ENCODE measurements at places on chromosomes 12 and 14. TPM values are rescaled to one million over a fixed set of nuclear protein-coding genes. Genes with fewer than 3 reads are reported as not detected.

Gene ABCB9
- 5.6 TPM for total RNA-seq

Gene IL22
- not detected for total RNA-seq

Gene GRIP1
- total RNA-seq = under 0.01 TPM

Gene ITGA7
- 3.9 TPM for total RNA-seq

Gene FOXN4
- total RNA-seq = not detected

Gene PPP1R3E
- total RNA-seq = 1.3 TPM

Gene CCDC196
- not detected for total RNA-seq

Gene AMHR2
- total RNA-seq = not detected

Gene HOXC10
- total RNA-seq = not detected

Gene TMTC1
- total RNA-seq = 31.9 TPM

Gene TAS2R43
- total RNA-seq = 0.90 TPM

Gene TAS2R9
- not detected for total RNA-seq

Gene RNASE7
- total RNA-seq = not detected

Gene APOF
- total RNA-seq = not detected

- H3K27ac ChIP-seq = no peak overlapping the region
- no peaks in the 10 kb centered on the region for H3K36me3 ChIP-seq
- H3K4me1 ChIP-seq = no peaks in the 10 kb centered on the region
These were observed 28.8 kb downstream of the PAX9 start for GRCh38 chr14:36690311-36691040.

- no peaks in the 10 kb centered on the region for H3K4me1 ChIP-seq
- no peaks in the 10 kb centered on the region for H3K27me3 ChIP-seq
- no peak overlapping the region for H3K4me3 ChIP-seq
- H3K27ac ChIP-seq = no peak overlapping the region
- DNase-seq = no peak
These were observed 101.9 kb downstream of the NPAS3 start for GRCh38 chr14:33040372-33041140.

GRCh38 chr14:87306409-87307168 is 686.4 kb downstream of the GALC start:
- no peak for DNase-seq
- H3K27ac ChIP-seq = no peak overlapping the region
- H3K4me1 ChIP-seq = no peaks in the 10 kb centered on the region
- H3K4me3 ChIP-seq = no peak overlapping the region
- H3K27me3 ChIP-seq = no peaks in the 10 kb centered on the region
- no peaks in the 10 kb centered on the region for H3K36me3 ChIP-seq

DNA sequence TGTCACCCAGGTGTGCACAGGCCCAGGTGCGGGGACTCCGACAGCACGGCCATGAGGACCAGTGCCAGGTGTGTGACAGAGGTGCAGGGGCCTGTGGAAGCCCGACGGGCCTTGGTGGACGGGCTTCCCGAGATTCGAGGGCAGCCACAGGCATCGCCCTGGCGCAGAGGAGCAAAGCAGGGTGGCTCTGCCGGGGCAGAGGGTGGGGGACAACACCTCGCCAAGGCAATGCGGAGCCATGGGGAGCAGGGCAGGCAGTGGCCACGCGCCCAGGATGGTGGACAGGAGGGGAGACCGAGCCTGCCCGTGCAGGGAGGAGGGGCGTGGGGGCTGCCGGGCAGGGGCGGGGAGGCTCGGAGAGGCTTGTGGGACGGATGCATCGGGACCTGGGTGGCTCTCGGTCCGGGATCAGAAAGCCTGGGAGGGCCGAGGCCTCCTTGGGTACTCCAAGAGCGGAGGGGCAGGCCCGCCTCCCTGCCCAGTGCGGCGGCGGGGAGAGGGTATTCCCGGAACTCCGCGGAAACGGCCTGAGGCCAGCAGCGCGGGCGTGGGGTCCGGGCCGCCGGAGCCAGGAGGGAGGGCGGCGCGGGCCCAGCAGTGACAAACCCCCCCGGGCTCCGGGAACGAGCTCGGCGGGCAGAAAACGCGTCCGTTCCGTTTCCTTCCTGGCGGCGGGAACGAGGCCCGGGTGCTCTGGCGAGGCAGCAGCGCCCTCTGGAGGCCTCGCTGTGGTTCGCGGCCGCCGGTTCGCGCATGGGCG is 1.6 kb downstream of the TMEM121 start:
- H3K4me1 ChIP-seq = peaks cover 9% of the 10 kb centered on the region
- DNase-seq = peak; percentile 62
- H3K36me3 ChIP-seq = no peaks in the 10 kb centered on the region
- H3K4me3 ChIP-seq = peak overlapping the region; percentile 47
- H3K27me3 ChIP-seq = no peaks in the 10 kb centered on the region

- no peaks in the 10 kb centered on the region for H3K4me1 ChIP-seq
- no peak overlapping the region for H3K27ac ChIP-seq
- no peaks in the 10 kb centered on the region for H3K36me3 ChIP-seq
- no peaks in the 10 kb centered on the region for H3K27me3 ChIP-seq
- no peak for DNase-seq
These were observed 414.9 kb downstream of the APAF1 start for GRCh38 chr12:99059824-99060511.

DNA sequence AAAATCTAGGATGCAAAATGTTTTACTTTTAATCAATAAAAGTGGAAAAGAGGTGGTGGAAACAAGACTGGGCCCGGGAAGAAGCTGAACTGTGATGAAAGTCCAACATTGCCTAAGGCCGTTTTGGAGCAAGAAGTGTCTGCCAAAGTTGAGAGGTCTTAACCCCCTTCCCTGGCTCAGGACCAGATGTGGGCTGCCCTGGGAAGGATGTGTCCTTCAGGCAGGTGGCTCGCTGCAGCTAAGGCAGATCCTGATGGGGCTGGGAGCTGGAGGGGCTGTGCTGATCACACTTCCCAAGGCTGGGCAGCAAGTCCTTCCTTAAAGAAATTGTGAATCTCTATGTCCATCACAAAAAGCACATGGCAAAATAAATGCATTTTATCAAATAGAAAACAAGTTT is 581.6 kb downstream of the GALC start:
- no peak overlapping the region for H3K4me3 ChIP-seq
- H3K4me1 ChIP-seq = no peaks in the 10 kb centered on the region
- no peaks in the 10 kb centered on the region for H3K27me3 ChIP-seq
- no peaks in the 10 kb centered on the region for H3K36me3 ChIP-seq
- DNase-seq = no peak
- H3K27ac ChIP-seq = no peak overlapping the region

DNA sequence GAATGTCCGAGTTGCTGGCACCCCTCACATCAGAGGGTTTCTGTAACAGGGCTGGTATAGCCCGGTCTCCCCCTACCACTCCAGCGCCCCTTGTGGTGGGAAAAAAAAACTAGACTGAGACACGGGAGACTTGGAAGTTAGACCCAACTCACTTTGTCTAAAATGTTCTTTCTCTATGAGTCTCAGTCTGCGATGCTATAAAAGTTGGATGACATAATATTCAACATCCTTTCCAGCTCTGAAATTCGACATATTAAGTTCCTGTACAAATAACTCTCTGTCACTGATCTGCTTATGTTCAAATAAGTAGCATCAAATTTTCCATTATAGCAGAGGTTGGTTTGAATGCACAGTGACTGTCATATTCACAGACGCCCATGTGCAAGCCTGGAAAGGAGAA is 25.7 kb upstream of the TC2N start:
- H3K4me1 ChIP-seq = peaks cover 6% of the 10 kb centered on the region
- peaks cover 41% of the 10 kb centered on the region for H3K36me3 ChIP-seq
- no peak for DNase-seq
- no peaks in the 10 kb centered on the region for H3K27me3 ChIP-seq
- H3K27ac ChIP-seq = no peak overlapping the region

GRCh38 chr12:125104982-125105381 is 39.7 kb downstream of the AACS start:
- H3K4me3 ChIP-seq = no peak overlapping the region
- no peaks in the 10 kb centered on the region for H3K4me1 ChIP-seq
- no peak for DNase-seq
- H3K27me3 ChIP-seq = no peaks in the 10 kb centered on the region

- no peak overlapping the region for H3K27ac ChIP-seq
- H3K4me1 ChIP-seq = no peaks in the 10 kb centered on the region
- no peak for DNase-seq
- H3K4me3 ChIP-seq = no peak overlapping the region
These were observed 40.0 kb downstream of the KIF21A start for GRCh38 chr12:39402922-39403321.

- DNase-seq = peak; percentile 85
- peak within 1 kb of the TSS; percentile 96 for H3K4me3 ChIP-seq
- peaks cover 6% of the 10 kb centered on the region for H3K4me1 ChIP-seq
- H3K36me3 ChIP-seq = no peaks in the 10 kb centered on the region
These were observed at the start of the genes ATG2B and GSKIP for GRCh38 chr14:96362965-96363750. Gene ATG2B, minus strand, starts transcription at chr14:96363341. Its CDS starts 365 bp downstream, at chr14:96362976. Gene GSKIP, plus strand, starts transcription at chr14:96363526. Its CDS starts 18,722 bp downstream, at chr14:96382248.

GRCh38 chr14:88516861-88517357 is 37.9 kb downstream of the PTPN21 start:
- H3K27ac ChIP-seq = no peak overlapping the region
- no peak for DNase-seq
- H3K4me3 ChIP-seq = no peak overlapping the region

DNA sequence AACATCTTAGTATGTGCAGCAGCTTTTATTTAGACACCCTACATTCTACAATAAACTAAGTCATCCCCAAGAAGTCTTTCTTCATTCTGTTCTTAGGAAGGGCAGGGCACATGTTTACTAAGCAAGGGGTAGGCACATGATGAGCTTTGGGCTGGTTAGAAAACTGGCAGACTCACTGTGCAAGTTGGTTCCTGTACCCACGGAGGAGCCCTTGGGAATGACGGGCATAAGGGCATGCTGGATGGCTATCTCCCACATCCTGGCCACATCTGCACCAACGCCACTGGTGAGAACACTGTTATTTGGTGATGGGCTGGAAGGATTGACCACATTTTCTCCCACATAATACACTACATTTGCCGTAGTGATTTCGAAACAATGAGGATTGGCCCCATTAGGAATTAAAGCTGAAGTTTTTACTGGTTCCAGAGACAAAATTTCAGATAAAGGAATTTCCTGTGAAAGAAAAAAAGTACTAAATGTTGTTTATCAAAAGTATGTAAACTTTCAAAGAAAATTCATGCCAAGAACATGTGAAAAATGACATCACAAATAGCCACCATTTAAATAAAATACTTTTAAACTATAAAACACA is 297.0 kb downstream of the PRKD1 start:
- peak overlapping the region; percentile 74 for H3K27ac ChIP-seq
- H3K27me3 ChIP-seq = no peaks in the 10 kb centered on the region
- peaks cover 3% of the 10 kb centered on the region for H3K4me1 ChIP-seq
- H3K4me3 ChIP-seq = no peak overlapping the region
- peak; percentile 23 for DNase-seq

- DNase-seq = no peak
- peaks cover 7% of the 10 kb centered on the region for H3K4me1 ChIP-seq
- H3K27ac ChIP-seq = no peak overlapping the region
- no peaks in the 10 kb centered on the region for H3K27me3 ChIP-seq
These were observed 4.1 kb downstream of the TTC7B start for GRCh38 chr14:90812109-90812508.

GRCh38 chr14:55731881-55732498 is 152.0 kb downstream of the KTN1 start:
- H3K4me1 ChIP-seq = no peaks in the 10 kb centered on the region
- DNase-seq = peak; percentile 24
- H3K4me3 ChIP-seq = no peak overlapping the region
- no peak overlapping the region for H3K27ac ChIP-seq
- H3K27me3 ChIP-seq = no peaks in the 10 kb centered on the region

GRCh38 chr14:74065746-74066575 is 18.3 kb downstream of the ALDH6A1 start:
- H3K27ac ChIP-seq = no peak overlapping the region
- H3K4me1 ChIP-seq = peaks cover 19% of the 10 kb centered on the region
- no peak overlapping the region for H3K4me3 ChIP-seq
- peak; percentile 78 for DNase-seq

- H3K36me3 ChIP-seq = no peaks in the 10 kb centered on the region
- H3K27me3 ChIP-seq = no peaks in the 10 kb centered on the region
- no peak for DNase-seq
- H3K4me1 ChIP-seq = no peaks in the 10 kb centered on the region
- no peak overlapping the region for H3K4me3 ChIP-seq
- H3K27ac ChIP-seq = no peak overlapping the region
These were observed 33.1 kb upstream of the MMP19 start for GRCh38 chr12:55875704-55876467.

DNA sequence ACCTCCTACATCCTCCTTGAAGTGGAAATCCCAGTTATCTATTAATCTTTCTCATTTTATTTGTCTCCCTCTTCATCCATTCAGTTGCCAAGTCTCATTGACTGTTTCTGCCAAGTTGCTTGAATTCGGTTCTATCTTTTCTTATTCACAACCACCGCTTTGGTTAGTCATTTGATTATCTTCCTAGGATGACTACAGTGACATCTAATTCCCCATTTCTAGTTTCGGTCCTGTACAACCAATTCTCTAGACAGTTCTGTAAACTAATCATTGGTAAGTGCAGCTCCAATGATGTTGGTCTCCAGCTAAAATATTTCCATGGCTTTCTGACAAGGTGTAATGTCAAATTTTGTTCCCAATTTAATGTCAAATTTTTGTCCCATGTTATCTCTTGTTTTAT is 220.1 kb downstream of the ADAMTS20 start:
- H3K27ac ChIP-seq = no peak overlapping the region
- H3K36me3 ChIP-seq = no peaks in the 10 kb centered on the region
- no peak for DNase-seq
- no peak overlapping the region for H3K4me3 ChIP-seq
- H3K4me1 ChIP-seq = peaks cover 4% of the 10 kb centered on the region

Data from IMR-90 (cell line).